ENCODE measurements at places on chromosomes 4 and X.

DNA sequence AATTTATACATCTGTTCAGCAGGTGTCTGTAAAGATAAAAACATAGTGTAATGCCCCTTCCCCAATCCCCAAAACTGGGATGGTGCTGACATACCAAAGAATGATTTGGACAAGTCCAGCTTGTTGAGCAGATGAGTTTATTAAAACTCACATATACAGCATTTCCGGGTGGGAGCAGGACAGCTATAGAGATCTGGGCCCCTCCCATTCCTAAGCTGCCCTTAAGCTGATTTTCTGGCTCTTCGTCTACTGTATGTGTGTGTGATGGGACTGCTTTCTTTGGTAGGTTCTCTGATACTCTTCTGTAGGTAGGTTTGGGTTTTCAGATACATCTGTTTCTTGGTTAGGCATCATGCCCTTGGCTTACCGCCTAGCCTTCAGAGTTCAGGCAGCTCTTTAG is 703.7 kb upstream of the PCDH10 start:
- DNase-seq, result no peak

DNA sequence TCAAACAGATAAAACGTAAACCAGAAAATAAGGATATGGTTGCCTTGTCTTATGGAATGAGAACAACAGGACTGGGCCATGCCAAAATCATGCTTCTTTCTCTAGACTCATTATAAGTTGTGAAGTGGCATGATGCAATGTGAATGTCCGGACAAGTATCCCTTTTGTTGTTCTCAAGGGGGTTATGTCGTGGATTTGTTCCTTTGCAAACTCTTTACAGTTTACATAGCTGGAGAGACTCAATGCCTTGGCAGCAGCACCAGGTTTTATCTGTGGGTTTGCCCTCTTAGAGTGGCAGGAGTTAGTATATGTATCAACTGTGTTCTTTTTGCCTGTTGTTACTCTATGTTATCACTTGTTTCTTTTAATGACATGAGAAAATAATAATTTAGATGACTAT is 41.4 kb downstream of the SPRY1 start:
- DNase-seq, result no peak

DNA sequence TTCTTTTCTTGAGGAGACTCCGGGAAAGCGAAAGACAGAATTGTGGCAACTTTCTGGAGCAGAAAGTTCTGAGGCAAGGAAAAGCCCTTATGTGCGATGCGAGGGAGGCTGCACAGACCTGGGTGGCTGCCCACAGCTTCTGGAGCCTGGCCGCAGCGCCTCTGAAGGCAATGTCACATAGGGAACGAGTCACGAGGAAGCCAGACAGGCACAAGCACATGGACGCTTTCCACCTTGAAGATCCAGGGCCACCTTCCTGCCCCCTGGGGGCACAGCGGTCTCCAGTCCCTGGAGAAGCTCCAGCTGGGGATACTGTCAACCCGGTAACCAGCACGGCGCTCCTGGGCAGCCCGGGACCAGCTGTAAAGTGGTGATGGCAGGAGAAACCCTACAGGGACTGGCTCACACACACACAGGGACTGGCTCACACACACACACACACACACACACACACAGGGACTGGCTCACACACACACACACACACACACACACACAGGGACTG is 69.8 kb downstream of the MTNR1A start:
- DNase-seq, result no peak

GRCh38 chr4:158346576-158346975 is 136.3 kb downstream of the TMEM144 start:
- DNase-seq, result no peak

DNA sequence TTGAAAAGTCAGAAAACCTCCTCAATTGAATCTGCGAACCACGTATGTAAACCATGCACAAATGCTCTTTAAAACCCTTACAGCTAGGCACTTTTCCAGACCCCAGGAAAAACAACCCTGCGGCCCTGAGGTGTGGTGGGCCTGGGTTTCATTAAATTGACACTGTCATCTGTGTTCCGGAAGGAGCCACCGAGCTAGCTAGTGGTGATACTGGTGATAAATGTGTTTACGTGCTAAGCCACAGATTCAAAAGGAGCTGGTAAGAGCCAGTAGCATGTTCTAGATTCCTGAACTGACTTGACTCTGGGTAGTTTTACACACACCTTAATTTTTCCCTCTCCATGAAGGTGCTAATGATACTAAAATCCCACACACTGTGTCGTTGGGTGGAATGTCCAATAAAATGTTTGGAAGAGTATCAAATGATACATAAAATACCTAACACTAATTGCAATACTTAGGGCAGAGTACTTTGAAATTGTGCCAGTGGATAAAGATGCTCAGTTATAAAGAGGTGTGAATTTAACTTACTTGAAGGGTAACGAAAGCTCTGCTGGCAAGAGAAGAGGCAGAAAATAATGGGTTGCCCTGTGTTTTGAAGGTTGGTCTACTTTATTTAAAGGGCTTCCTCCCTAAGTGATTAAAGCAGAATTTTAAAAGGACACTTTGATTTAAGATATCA is 8.5 kb downstream of the SMS start:
- no peak for DNase-seq

DNA sequence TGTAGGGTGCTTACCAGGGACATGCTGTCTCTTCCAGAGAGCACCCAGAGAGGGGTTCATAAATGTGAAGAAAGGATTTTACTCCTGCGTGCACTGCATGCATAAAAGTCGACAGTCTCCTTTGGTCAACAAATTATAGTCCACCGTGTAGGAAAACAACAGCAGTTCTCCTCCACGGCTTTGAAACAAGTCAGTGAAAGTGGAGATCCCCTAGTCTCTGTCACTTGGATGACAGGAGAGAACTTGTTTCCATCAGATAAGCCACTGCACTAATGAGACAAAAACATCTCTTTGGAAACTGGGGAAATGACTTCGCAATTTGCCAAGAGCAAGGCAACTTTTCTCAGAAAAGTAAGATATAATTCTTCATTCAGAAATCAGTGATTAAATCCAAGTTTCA is 9.7 kb downstream of the UNC5C start:
- no peak for DNase-seq

- DNase-seq, result no peak
These were observed 20.1 kb downstream of the SLITRK4 start for GRCh38 chrX:143615851-143616250.

- DNase-seq, result no peak
These were observed 15.0 kb downstream of the ASB9 start for GRCh38 chrX:15254852-15255251.
